ENCODE measurements at places on chromosomes 1 and 21.

DNA sequence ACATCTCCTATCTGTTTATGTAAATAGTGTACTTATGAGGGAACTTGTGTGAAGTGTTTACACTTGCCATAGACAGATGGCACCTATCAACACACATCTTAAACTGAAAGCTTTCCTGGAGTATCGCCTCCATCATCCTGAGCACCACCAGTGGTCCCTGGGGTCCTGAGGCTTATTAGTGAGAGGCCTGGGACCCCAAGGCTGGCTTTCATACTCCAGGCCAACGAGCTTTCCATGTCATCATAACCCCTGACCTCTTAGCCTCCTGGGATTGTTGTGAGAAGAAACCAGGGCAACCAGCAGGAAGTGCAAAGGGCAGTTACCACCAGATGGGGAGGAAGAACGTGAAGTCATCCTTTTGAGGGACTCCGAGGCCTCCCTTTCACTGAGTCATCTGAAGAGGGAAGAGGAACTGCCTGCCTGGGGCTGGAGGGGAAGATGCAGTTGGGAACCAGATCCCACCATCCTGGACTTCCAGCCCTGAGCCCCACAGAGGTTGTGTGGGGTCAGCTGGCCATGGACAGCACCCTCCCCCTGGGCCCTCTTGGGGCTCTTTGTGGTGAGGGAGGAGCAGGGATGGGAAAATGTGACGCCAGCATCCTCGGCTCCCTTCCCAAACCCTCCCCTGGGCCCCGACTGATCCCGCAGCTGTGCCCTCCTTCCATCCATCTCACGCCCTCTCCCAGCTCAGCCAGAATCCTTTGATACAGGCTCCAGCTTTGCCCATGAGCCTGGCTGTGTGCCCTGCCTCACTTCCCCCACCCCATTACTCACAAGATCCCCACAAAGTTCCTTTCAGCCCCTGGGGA lies 5.8 kb downstream of the INKA2 start:
- peak; percentile 65 for DNase-seq

- DNase-seq: no peak
These were observed 283.8 kb upstream of the DAB1 start for GRCh38 chr1:57707631-57708030.

- DNase-seq: no peak
These were observed 27.5 kb downstream of the ZP4 start for GRCh38 chr1:237863234-237863633.

DNA sequence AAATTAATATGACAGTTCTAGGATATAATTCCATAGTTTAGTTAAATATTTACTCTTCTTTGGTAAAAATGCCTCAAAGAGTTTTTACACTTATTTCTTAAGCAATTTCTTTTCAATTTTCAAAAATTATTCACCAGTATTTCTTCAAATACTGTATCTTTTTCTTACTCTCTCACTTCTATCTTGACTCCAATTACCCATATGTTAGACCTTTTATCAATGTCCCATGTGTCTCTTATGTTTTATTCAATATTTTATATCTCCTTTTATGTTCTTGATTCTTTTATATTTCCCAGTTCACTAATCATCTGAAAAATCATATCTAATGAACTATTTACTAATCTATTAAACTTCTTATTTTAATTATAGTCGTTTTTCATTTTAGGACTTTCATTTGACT lies 11.5 kb upstream of the LRIF1 start:
- DNase-seq: no peak

DNA sequence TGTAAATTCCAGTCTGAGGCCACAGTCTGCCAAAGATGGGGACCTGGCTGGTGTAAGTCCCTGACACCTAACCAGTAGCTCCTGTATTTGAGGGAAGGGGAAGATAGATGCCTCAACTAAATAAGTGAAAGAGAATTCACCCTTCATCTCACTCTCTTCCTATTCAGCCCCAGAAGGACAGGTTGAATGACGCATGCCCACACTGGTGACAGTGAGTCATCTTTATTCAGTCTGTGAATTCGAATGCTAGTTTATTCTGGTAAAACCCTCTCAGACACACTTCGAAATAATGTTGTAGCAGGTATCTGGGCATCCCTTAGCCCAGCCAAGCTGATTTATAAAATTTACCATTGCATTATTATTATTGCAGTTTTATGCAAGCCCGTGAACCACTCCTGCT lies 617.0 kb upstream of the PRMT6 start:
- DNase-seq: no peak

GRCh38 chr21:14615359-14615974 lies 69.4 kb upstream of the SAMSN1 start:
- no peak for DNase-seq

- no peak for DNase-seq
These were observed 1.2 kb downstream of the DMBX1 start for GRCh38 chr1:46490656-46491442.

- no peak for DNase-seq
These were observed 56.9 kb upstream of the NRIP1 start for GRCh38 chr21:15121655-15122120.

DNA sequence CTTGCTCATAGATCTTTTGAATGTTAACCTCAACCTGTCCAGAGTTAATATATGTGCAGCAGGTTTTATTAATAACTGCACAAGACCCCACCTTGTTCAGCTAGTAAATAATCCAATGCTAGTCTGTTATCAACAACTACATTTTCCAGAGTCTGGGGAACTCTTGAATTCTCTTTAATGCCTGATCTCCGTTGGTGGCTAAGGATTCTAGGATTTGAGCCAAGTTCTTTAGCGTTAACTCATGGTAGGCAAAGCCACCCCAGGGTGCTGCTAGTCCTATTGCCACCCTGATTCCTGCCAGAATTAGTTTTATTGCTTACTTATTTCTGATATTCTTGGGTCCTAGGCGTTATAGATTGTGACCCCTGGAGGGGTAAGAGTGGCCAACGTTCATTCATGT lies 12.8 kb downstream of the BACE2 start:
- DNase-seq: no peak

- no peak for DNase-seq
These were observed 180.4 kb downstream of the SLC44A5 start for GRCh38 chr1:75430526-75430925.

GRCh38 chr1:230176326-230176725 lies 109.3 kb downstream of the GALNT2 start:
- no peak for DNase-seq

- DNase-seq: no peak
These were observed 55.4 kb downstream of the LPGAT1 start for GRCh38 chr1:211775170-211775569.

- DNase-seq: no peak
These were observed 11.2 kb downstream of the RGS21 start for GRCh38 chr1:192327997-192328396.

DNA sequence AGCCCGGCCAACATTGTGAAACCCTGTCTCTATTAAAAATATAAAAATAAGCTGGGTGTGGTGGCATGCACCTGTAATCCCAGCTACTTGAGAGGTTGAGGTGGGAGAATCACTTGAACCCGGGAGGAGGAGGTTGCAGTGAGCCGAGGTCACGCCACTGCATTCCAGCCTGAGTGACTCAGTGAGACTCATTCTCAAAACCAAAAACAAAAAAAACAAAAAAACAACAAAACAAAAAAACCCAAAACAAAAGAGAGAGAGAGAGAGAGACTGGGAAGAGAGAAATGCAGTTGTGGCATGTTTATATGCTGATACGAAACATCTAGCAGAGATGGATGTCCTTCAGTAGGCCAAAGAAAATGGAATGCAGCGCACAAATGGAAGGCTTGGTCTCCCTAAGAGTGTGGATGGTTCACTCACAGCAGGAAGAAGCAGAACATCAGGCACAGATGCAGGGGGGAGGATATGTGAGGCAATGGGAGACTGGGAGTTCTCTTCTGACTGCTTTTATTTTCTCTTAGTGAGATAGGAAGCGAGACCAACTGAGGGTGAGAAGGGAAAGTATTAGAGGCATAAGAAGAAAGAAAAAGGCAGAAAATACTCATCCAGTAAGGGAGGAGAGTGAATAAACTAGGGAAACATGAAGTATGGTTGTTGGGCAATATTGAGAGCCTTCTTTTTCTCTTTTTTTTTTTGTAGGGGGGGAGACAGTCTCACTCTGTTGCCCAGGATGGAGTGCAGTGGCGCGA lies 16.0 kb downstream of the THEM4 start:
- DNase-seq: no peak

GRCh38 chr1:204446413-204447111 lies 34.9 kb upstream of the PPP1R15B start:
- peak; percentile 34 for DNase-seq

All from PC-9 (cell line).